ENCODE measurements at places on chromosomes 12 and 14. TPM values are rescaled to one million over a fixed set of nuclear protein-coding genes. Genes with fewer than 3 reads are reported as not detected.
A peak's percentile ranks its signal among the peaks of the same experiment; 100 is the strongest.

GRCh38 chr14:95700221-95700976 lies 13.5 kb downstream of the TCL1A start:
- DNase-seq = no peak

GRCh38 chr14:65208548-65208947 lies 106.2 kb upstream of the MAX start:
- DNase-seq = no peak

DNA sequence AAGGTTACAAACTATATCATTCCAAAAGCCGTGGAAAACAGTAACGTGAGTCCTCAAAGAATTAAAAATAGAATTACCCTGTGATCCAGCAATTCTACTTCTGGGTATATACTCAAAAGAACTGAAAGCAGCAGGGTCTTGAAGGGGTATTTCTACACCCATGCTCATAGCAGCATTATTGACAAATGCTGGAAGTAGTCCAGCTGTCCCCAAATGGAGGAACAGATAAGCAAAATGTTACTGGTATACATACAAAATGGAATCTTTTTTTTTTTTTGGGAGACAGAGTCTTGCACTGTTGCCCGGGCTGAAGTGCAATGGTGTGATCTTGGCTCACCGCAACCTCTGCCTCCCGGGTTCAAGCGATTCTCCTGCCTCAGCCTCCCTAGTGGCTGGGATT lies 32.9 kb downstream of the ADIPOR2 start:
- no peak for DNase-seq

- no peak for DNase-seq
These were observed 2.9 kb downstream of the RAD52 start for GRCh38 chr12:946631-947030.

DNA sequence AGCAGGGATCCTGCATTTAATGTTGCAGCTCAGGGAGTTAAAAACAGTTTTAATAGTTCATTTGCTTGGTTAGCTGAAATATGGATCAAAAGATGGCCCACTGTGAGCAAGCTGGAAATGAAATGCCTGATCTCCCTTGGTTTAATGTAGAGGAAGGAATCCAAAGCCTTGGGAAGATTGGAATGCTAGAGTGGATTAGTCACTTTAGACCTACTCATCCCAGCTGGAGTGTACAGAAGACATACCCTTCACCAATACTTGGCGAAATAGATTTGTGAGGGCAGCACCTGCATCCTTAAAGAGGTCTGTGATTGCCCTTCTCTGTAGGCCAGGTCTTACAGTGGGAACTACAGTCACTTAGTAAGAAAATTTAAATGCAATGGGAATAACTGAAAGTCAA lies 58.0 kb upstream of the KRAS start:
- no peak for DNase-seq

GRCh38 chr12:55797068-55797467 lies 20.5 kb downstream of the SARNP start:
- peak; percentile 26 for DNase-seq

NUDT14 gene
- total RNA-seq = 56.1 TPM

CD163L1 gene
- total RNA-seq = 27.0 TPM

GLIPR1L1 gene
- not detected for total RNA-seq

KCNJ8 gene
- total RNA-seq = 0.17 TPM
